Large intestine (tissue), 12 donors: ENCODE measurements at places on chromosomes 12 and 14. TPM values are rescaled to one million over a fixed set of nuclear protein-coding genes. Genes with fewer than 3 reads are reported as not detected.

Gene RSRC2
- 120 TPM for polyA plus RNA-seq

Gene RNASE7
- polyA plus RNA-seq: 0.09 TPM

Gene PLEKHG7
- polyA plus RNA-seq: 0.54 TPM

Gene PTHLH
- polyA plus RNA-seq: 0.60 TPM

Gene IL23A
- polyA plus RNA-seq: 0.75 TPM

Gene CCDC184
- polyA plus RNA-seq: 3.3 TPM

Gene PARPBP
- 9.3 TPM for polyA plus RNA-seq

Gene CDK17
- 35.2 TPM for polyA plus RNA-seq
